ENCODE measurements at places on chromosomes 3 and 15. TPM values are rescaled to one million over a fixed set of nuclear protein-coding genes. Genes with fewer than 3 reads are reported as not detected.

The ADGRG7 gene
- not detected for total RNA-seq

The CX3CR1 gene
- 0.21 TPM for total RNA-seq

The SI gene
- total RNA-seq = not detected

The CRABP1 gene
- total RNA-seq = not detected

The RABL3 gene
- 30.0 TPM for total RNA-seq

The PLA2G4F gene
- not detected for total RNA-seq
